Endothelial cell (in vitro differentiated cells): ENCODE measurements at places on chromosomes 12 and 14. TPM values are rescaled to one million over a fixed set of nuclear protein-coding genes. Genes with fewer than 3 reads are reported as not detected.

DNA sequence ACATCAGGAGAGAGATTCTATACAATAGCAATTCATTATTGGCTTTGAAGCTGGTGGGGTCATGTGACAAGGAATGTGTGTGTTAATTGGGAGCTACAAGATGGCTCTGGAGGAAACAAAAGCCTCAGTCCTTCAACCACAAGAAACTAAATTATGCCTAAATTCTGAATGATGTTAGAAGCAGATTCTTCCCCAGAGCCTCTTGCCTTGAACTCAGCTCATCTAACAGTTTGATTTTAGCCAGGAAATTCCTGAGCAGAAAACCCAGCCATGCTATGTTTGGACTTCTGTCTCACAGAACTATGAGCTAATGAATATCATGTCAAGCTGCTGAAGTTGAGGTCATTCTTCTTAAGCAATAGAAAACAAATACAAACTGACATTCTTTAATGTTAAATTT, 274.7 kb downstream of the SLC6A15 start:
- H3K4me1 ChIP-seq = no peaks in the 10 kb centered on the region
- no peak overlapping the region for H3K4me3 ChIP-seq
- DNase-seq = no peak
- H3K36me3 ChIP-seq = no peaks in the 10 kb centered on the region
- H3K27ac ChIP-seq = no peak overlapping the region
- H3K27me3 ChIP-seq = no peaks in the 10 kb centered on the region

DNA sequence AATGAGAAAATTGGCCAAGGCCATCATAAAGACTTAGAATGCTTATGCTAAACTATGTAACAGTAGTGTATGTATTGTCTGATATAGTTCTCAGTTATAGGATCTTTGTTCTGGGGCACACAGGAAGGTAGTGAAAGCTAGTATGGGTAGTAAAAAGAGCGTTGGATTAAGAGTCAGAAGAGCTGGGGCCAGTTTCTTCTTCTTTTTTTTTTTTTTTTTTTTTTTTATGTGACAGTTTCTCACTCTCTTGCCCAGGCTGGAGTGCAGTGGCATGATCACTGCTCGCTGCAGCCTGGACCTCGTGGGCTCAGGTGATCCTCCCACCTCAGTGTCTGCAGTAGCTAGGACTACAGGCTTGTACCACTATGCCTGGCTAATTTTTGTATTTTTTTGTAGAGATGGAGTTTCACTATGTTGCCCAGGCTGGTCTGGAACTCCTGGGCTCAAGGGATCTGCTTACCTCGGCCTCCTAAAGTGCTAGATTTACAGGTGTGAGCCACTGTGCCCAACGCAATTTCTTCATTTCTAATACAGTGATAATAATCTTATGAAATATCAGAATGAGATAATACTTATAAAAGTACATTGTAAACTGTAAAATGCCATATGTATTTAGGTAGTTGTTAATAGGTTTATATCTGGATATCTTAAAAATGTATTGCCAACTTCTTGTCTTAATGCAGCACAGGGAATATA, 7.4 kb downstream of the MDM2 start:
- H3K27me3 ChIP-seq = no peaks in the 10 kb centered on the region
- peaks cover 16% of the 10 kb centered on the region for H3K4me1 ChIP-seq
- H3K4me3 ChIP-seq = peak overlapping the region; percentile 48
- DNase-seq = no peak

- H3K4me3 ChIP-seq = no peak overlapping the region
- peaks cover 7% of the 10 kb centered on the region for H3K27me3 ChIP-seq
- DNase-seq = no peak
- H3K4me1 ChIP-seq = peaks cover 12% of the 10 kb centered on the region
- H3K36me3 ChIP-seq = no peaks in the 10 kb centered on the region
Observed at GRCh38 chr12:124039276-124039675, 66.3 kb downstream of the ZNF664 start.

GRCh38 chr12:106147956-106148355, 9.2 kb upstream of the NUAK1 start:
- no peaks in the 10 kb centered on the region for H3K36me3 ChIP-seq
- DNase-seq = no peak
- H3K4me3 ChIP-seq = no peak overlapping the region
- H3K27ac ChIP-seq = no peak overlapping the region
- H3K27me3 ChIP-seq = no peaks in the 10 kb centered on the region

DNA sequence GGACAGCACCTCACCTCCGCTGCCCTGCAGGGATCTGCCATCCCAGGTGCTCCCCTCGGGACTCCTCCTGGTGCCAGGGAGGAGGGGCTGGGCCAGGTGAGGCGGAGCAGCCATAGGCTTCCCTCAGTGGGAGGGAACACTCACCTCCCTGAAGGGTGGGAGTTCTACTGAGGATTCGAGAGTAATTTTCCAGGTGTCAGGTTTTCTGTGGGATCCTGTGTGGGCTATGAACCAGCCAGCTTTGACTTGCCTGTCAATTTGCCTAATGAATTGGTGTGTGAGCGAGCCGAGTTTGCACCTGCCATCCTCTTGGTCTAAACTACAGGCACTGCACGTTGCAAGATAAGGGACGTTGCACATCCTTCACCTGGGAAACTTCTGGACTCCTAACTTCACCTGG, 50.3 kb downstream of the NOC4L start:
- peaks cover 9% of the 10 kb centered on the region for H3K27me3 ChIP-seq
- no peak for DNase-seq
- no peak overlapping the region for H3K27ac ChIP-seq
- no peaks in the 10 kb centered on the region for H3K4me1 ChIP-seq

DNA sequence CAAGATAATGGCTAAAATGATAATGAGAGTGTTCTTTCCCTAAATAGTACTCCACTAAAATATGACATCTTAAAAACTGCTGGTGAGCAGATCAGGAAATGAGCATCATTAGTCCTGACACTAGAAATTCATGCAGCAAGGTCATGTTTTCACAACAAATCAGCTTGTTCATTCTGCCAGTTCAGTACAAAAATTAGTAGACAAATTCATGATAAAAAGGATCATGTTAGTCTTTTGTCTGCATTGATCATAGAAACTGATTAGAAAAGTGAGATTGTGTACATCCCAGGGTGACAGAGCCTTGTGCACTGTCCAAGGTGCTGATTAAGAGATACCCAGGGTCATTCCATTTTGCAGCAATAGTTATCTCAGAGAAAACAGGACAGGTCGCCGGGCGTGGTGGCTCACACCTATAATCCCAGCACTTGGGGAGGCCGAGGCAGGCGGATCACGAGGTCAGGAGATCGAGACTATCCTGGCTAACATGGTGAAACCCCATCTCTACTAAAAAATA, 163.6 kb downstream of the RIMBP2 start:
- H3K4me1 ChIP-seq = no peaks in the 10 kb centered on the region
- H3K27ac ChIP-seq = no peak overlapping the region
- H3K4me3 ChIP-seq = no peak overlapping the region

- no peak overlapping the region for H3K27ac ChIP-seq
- no peaks in the 10 kb centered on the region for H3K36me3 ChIP-seq
- no peak for DNase-seq
Observed at GRCh38 chr14:76129851-76130576, 21.7 kb upstream of the GPATCH2L start.

DNA sequence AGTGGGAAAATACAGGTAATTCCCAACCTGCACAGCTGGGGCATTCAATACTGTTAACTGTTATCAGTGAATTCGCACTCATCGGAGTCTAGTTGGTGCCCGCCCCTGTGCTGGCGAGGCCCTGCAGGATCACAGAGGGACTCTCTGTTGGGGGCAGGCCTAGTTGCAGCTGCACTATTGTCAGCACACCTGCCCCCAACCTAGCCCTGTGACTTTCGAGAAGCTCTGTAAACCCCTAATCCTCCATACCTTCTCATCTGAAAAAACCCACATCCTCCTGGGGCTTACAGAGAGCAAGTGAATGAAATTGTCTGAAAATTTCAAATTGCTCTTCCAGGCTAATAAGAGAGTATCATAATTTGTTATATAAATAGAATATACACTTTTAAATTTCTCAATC, 132.2 kb upstream of the NUDT4 start:
- H3K36me3 ChIP-seq = no peaks in the 10 kb centered on the region
- no peaks in the 10 kb centered on the region for H3K27me3 ChIP-seq
- no peak overlapping the region for H3K4me3 ChIP-seq
- H3K4me1 ChIP-seq = peaks cover 2% of the 10 kb centered on the region

- no peak overlapping the region for H3K4me3 ChIP-seq
- peaks cover 6% of the 10 kb centered on the region for H3K27me3 ChIP-seq
- no peak overlapping the region for H3K27ac ChIP-seq
Observed at GRCh38 chr14:104964546-104964945, 13.6 kb downstream of the AHNAK2 start.

- H3K27ac ChIP-seq = no peak overlapping the region
- H3K27me3 ChIP-seq = peaks cover 2% of the 10 kb centered on the region
- H3K4me3 ChIP-seq = no peak overlapping the region
- no peak for DNase-seq
- no peaks in the 10 kb centered on the region for H3K36me3 ChIP-seq
Observed at GRCh38 chr12:94972795-94973194, 30.7 kb downstream of the NDUFA12 start.

- H3K27ac ChIP-seq = no peak overlapping the region
- peaks cover 2% of the 10 kb centered on the region for H3K27me3 ChIP-seq
- no peak overlapping the region for H3K4me3 ChIP-seq
- no peak for DNase-seq
Observed at GRCh38 chr14:71290960-71291466, 383.8 kb downstream of the PCNX1 start.

DNA sequence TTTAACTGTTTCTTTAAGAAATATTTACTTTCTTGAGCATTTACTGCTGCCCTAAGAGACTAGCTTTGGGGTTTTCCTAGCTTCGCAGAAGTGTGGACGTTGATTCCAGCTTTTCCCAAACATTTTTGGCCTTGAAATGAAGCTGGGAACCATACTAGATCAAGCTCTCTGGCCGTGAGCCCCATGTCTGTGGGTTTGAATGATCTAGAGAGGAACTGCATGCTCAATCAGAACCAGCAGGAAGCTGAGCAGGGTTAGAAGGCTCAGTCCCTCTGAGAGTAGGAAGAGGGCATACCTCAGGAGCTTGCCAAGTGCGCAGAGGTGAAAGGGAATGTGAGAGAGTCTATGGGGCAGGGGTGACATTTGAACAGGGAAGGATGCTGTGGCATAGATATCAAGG, 292.1 kb downstream of the CACNA1C start:
- no peak overlapping the region for H3K4me3 ChIP-seq
- H3K27me3 ChIP-seq = no peaks in the 10 kb centered on the region
- DNase-seq = no peak

DNA sequence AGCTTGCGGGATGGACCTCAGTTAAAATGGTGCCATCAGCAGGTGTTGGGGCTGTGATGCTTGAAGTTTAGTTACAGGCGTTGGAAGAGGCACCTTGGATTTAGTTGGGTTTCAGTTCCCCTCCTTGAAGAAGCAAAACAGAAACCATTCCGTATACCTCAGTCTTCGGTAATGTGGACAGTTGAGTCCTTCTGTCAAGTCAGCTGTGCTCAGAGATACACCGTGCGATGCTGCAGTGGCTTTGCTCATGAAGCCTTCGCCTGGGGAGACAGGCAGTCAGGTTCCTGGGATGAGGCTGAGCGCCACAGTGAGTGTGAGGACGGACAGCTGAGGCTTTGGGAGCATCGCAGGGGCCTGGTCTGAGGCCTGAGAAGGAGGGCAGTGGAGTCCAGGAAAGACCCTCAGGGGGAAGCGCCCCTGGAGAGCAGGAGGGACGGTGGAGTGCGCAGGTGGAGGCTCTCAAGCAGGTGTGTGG, 7.4 kb downstream of the RAN start:
- no peak overlapping the region for H3K4me3 ChIP-seq
- H3K27me3 ChIP-seq = peaks cover 9% of the 10 kb centered on the region
- peaks cover 3% of the 10 kb centered on the region for H3K4me1 ChIP-seq
- H3K27ac ChIP-seq = no peak overlapping the region
- DNase-seq = no peak

- peak within 1 kb of the TSS; percentile 98 for H3K4me3 ChIP-seq
- peak; percentile 46 for DNase-seq
- H3K36me3 ChIP-seq = peaks cover 4% of the 10 kb centered on the region
- peaks cover 14% of the 10 kb centered on the region for H3K27me3 ChIP-seq
Observed at GRCh38 chr14:32938719-32939253, at the start of gene NPAS3. Gene NPAS3 (plus strand): TSS chr14:32938879.

GRCh38 chr14:75323571-75323970, 44.9 kb downstream of the FOS start:
- no peaks in the 10 kb centered on the region for H3K4me1 ChIP-seq
- H3K27me3 ChIP-seq = peaks cover 1% of the 10 kb centered on the region
- no peaks in the 10 kb centered on the region for H3K36me3 ChIP-seq
- no peak for DNase-seq
- H3K27ac ChIP-seq = no peak overlapping the region

GRCh38 chr14:61562321-61563161, 132.8 kb upstream of the HIF1A start:
- H3K4me1 ChIP-seq = peaks cover 45% of the 10 kb centered on the region
- H3K4me3 ChIP-seq = peak overlapping the region; percentile 57
- H3K27ac ChIP-seq = peak overlapping the region; percentile 93

DNA sequence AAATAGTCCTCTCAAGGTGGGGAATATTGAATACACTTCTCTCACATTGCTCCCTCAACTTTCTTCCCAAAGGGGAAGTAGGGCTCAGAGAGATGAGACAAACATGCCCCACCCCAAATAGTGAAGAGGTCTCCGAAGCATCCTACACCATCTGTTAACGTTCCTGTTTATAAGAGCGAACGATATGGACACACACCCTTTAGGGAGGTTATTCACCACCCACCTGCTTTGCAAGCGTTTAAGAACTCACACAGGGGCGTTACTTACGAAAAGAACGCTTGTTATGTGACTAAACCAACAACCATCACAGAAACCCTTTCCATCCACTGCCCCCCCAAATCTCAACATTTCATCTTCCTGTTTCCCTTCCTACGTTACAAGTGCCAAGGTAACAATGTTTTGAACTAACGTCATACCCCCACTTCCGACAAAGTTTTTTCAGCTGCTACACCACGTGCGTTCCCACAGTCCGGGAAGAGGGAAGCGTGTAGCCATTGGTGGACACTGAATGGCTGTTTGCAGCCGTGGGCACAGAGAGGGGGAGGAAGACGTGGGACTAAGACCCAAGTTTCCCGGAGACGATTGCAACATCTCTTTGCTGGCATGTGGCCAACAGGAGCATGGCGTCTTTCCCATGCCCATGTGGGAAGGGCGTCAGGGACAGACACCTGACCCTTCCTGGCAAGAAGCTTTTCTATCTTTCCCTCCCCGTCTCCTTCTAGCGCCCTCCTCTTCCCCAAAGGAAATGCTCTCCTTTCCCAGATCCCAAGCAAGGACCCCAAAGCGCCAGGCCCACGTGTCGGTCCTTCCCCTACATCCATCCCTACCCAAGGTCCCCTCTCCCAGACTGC, 1.2 kb downstream of the YBX3 start:
- H3K27me3 ChIP-seq = peaks cover 21% of the 10 kb centered on the region
- DNase-seq = peak; percentile 87
- peaks cover 51% of the 10 kb centered on the region for H3K4me1 ChIP-seq
- peak overlapping the region; percentile 97 for H3K4me3 ChIP-seq
- peaks cover 17% of the 10 kb centered on the region for H3K36me3 ChIP-seq

- no peak overlapping the region for H3K4me3 ChIP-seq
- DNase-seq = no peak
- H3K27me3 ChIP-seq = peaks cover 2% of the 10 kb centered on the region
- H3K36me3 ChIP-seq = no peaks in the 10 kb centered on the region
- no peaks in the 10 kb centered on the region for H3K4me1 ChIP-seq
- H3K27ac ChIP-seq = no peak overlapping the region
Observed at GRCh38 chr12:80422550-80422949, 21.5 kb upstream of the PTPRQ start.

SSTR1 gene
- total RNA-seq = 0.21 TPM

SLC2A14 gene
- 0.64 TPM for total RNA-seq

GALNT6 gene
- 12.5 TPM for total RNA-seq

ABCD2 gene
- total RNA-seq = not detected

PAPLN gene
- total RNA-seq = 1.1 TPM

B4GALNT1 gene
- total RNA-seq = 1.3 TPM

TCL1B gene
- total RNA-seq = not detected

LRRC43 gene
- 0.31 TPM for total RNA-seq

KRT72 gene
- 0.28 TPM for total RNA-seq
